Stimulated activated CD8-positive, alpha-beta memory T cell treated with anti-CD3 and anti-CD28 coated beads, Interleukin-15, amount 100 ng/mL, for 1 hour (primary cell): ENCODE measurements at places on chromosomes 2 and 18.

DNA sequence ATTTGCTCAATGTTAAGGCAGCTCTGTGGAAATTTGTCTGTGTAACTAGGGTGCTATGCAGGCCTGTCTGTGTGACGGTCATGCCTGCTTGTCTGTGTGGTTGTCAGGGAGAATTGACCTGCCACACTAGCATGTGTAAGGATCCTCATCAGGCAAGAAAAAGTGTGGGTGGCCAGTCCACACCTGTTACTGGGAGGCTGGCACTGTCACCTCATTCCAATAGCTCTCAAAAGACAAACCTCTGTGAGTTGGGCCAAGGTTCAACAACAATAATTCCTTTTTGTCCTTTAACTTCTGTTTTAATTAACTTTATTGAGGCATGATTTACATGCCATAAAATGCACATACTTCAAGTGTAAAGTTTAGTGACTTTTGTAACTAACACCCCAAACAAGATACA is 4.2 kb upstream of the MARCO start:
- DNase-seq: no peak

GRCh38 chr2:177741866-177742265 is 330.7 kb downstream of the PDE11A start:
- no peak for DNase-seq

DNA sequence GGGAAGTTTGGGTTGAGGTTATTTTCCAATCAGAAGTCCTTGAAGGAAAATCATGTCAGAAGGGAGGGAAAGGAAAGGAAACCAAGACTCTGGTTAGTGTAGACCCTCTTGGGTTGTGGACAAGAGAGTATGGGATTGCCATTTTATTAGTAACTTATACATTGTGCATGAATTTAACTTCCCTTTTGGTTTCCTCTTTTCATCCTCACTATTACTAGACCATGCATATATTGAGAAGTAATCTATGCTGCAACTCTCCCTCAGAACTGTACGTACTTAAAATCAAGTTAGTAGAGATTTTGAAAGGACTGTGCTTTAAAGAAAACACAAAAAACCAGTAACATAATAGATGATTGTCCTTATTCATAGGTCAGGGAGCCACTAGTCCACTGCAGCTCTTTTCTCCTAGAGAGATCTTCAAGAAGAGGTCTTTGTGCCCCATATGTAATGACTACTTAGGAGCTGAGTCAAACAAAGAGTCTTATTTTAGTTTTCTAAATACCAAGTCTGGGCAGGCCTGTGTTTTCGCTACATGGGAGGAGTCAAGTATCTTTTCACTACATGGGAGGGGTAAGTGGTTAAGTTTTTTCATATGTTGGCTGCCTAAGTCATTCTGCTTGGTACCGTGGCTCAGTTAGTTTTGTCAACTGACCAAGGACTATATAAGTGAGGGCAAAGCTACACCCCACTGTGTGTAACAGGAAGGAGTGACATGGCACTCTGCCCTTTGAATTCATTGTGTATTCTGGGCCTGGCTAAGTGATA is 25.2 kb upstream of the FAM117B start:
- no peak for DNase-seq

- DNase-seq: no peak
Observed at GRCh38 chr2:68663371-68664156, 20.2 kb downstream of the PROKR1 start.

GRCh38 chr2:234488913-234489451 is 7.9 kb downstream of the ARL4C start:
- DNase-seq: no peak
